ENCODE measurements at places on chromosomes 5 and 9.

- DNase-seq, result no peak
Observed at GRCh38 chr9:80504601-80505230, 933.0 kb downstream of the TLE4 start.

GRCh38 chr5:138752341-138752950 lies 779 bp upstream of the CTNNA1 start:
- DNase-seq, result no peak

GRCh38 chr9:21070171-21070571 lies 7.6 kb downstream of the IFNB1 start:
- no peak for DNase-seq

DNA sequence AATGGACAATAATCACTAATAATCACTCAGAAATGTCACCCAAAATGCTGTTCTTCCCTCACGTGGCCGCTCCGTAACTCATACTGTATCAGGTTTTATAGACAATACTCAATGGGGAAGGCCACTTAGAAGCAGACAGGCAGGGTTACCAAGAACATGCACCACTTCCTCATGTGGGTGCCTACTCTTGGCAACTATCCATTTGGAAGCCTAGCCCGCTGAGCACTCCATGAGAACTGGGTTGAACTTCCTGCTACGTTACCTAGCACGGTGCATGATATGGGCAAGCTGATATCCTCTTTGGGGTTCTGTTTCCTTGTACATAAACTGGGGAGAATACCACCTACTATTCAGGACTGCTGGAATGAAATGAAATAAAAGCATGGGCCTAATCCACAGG lies 14.3 kb downstream of the DAP start:
- no peak for DNase-seq

GRCh38 chr5:75412111-75412990 lies 75.3 kb downstream of the HMGCR start:
- DNase-seq, result no peak

DNA sequence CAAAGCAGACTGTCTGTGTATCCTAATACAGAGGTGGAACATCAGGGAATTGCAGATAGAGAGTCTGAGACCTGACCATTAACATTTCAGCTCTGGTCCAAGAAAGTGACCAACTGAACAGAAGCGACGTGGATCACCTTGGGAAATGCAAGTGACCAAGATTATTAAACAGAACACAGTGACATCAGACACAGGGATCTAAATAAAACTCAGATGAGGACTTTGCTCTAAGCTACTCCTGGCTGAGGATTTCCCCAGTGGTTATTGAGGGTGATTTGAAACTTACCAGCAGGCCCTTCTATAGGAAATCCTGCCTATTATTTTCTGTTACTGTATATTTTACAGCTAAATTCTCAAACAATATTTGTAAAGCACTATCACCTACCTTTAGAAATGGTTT lies 436.0 kb downstream of the TMEM38B start:
- DNase-seq, result no peak

DNA sequence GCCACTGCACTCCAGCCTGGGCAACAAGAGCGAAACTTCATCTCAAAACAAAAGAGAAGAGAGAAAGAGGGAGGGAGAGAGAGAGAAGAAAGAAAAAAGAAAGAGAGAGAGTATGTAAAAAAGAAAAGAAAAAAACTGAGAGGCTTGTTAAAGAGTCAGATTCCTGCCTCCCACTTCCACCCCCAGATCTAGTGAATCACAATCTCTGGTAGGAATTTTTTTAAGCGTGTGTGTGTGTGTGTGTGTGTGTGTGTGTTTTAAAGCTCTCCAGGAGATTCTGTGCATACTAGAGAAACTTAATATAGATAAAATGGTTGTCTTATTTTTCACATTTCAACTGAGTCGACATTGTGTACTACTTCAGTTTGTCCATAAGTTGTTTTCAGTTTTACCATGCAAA lies 32.0 kb downstream of the SAR1B start:
- no peak for DNase-seq

DNA sequence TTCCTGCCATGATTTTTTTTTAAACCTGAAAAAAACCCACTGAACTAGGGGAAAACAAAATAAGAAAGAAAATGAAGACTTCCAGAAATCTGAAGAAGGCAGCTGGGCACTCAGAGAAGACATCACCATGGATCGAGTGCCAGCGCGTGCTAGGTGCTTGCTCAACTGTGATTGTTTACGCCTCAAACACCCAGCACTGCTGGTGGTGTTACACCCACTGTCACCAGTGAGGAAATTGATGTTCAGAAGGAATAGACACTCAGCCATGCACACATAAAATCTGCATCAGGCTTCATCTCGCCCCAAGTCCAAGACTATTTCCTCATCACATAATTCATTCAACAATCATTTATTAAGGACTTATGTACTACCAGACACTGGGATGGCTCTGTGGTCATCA lies 82.1 kb downstream of the HRH2 start:
- no peak for DNase-seq

DNA sequence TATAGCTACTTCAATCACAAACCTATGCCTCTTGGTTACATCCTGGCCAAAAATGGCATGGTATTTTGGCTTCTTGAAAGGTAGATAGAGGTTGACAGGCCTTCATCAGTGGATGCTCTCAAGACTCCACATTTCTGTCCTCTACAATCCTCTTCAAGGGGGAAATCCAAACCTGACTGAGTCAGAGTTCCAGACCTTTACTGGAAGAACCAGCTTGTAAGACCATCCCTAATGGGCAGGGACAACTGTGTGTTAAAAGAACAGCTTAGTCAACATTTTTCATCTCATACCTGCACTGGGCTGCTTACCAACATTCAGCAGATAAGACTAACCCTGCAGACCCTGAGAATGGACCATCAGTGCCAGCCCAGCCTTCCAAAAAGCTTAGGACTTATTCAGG lies 155.7 kb downstream of the CDK5RAP2 start:
- DNase-seq, result no peak

DNA sequence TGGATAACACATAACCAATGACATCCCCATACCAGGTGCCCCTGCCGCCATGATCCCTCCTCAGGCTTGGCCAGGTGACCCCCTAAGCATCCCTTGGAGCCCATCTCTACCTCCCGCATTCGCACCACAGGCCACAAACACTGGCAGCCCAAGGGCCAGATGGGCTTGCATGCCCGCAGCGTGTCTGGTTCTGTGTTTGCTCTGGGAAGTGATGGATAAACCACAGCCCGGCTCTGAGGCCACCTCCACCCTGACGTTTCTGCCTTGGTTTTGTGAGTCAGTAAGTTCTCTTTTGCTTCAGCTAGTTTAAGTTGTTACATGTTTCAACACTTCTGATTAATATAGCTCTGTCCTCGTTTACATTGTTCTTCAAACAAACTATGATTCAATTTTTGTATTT lies 172.4 kb upstream of the PHYKPL start:
- DNase-seq, result no peak

GRCh38 chr9:130095872-130096271 lies 42.2 kb downstream of the GPR107 start:
- no peak for DNase-seq

GRCh38 chr5:132049093-132049492 lies 11.4 kb upstream of the IL3 start:
- DNase-seq, result no peak

DNA sequence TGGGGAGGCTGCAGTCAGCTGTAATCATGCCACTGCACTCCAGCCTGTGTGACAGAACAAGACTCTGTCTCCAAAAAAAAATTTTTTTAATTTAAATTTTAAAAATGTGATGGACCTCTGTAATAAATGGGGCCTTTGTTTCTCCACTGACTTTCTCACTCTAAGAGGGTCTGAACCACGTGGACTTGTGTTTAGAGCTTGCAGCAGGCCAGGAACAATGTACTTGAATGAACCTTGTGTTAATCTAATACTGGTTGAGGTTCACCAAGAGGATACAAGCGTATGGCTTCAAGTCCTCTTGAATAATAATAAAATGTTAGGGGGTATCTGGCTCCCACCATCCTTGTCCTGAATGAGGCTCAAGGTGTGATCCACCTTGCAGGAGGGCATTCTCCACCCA lies 14.4 kb upstream of the SLC2A8 start:
- no peak for DNase-seq

DNA sequence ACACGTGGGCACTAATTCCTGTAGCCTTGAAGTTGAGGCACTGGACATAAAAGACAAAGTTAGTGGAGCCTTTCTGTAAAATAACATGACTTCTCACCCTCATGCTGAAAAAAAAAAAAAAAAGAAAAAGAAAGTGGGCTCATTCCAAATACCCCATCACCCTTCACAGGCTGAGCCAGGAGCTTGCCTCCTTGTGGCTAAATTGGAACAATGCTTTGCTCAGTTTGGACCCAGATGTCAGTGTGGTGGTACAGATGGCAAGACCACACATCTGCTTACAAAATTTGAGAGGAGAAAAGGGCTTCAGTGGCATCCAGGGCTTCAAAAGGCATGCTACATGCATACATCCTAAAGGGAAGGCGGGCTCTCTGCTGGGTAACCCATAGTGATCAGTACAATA lies 342.8 kb downstream of the EBF1 start:
- no peak for DNase-seq

- DNase-seq, result no peak
Observed at GRCh38 chr9:90767523-90768100, 34.0 kb upstream of the SYK start.

GRCh38 chr5:160029004-160029403 lies 20.1 kb downstream of the TTC1 start:
- no peak for DNase-seq

DNA sequence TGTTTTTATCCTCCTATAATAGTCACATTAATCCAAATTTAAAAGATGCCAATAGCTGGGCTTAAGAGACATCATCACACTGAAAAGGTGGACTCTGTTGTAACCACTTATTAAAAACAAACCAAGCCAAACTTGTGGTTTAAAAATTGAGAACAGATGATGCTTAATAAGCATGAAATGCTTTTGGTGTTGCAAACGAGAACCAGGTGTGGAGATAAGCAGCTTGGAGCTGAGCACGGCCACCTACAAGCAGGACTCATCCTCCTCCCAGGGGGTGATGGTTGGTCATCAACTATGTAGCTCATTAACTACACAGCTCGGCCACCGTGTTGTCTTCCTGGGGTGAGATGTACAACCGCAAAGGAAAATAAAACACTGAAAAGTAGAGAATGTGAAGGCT lies 154.4 kb downstream of the NPR3 start:
- DNase-seq, result no peak

- DNase-seq, result peak; percentile 10
Observed at GRCh38 chr5:168747987-168748777, 169.0 kb upstream of the PANK3 start.

GRCh38 chr9:121634329-121635261 lies 16.8 kb upstream of the DAB2IP start:
- no peak for DNase-seq
